DMS53 (cell line): ENCODE measurements at places on chromosomes 5 and 9.
A peak's percentile ranks its signal among the peaks of the same experiment; 100 is the strongest.

DNA sequence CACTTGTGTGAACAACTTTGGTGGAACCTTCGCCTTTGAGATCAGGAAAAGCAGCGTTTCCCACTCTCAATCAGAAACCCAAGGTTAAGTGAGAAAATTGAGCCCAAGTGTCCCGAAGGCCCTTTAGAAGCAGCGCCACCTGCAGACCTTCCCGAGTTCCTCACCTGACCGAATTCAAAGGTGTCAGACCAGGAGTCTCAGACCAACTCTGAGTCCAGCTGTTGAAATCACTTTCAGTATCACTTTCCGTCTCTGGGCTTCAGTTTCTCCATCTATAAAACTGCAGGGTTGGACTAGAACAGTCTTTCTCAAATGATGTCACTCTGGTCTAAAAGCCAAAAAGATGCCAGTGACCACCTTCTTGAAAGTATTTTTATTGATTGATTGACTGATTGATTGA lies 31.7 kb upstream of the GRHPR start:
- peak; percentile 80 for DNase-seq

DNA sequence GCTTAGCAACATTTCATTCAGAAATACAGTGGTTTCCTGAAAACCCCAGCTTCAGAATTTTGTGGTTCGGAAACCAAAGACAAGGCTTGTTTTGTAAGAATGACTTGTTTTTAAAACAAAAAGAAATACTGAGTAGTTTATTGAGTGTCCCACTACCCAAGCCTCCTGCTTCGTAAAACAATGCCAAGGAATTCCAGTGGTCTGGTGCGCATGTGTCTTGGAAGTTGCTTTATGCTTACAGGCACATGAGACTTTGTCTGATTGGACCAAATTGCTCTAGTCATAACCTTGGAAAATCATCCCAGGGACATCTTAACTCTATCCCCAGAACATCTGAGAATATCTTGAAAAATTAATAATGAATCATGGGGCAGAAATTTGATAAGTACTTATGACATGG lies 77.1 kb upstream of the FST start:
- DNase-seq: no peak

GRCh38 chr5:123696921-123697341 lies 185.0 kb downstream of the CSNK1G3 start:
- peak; percentile 22 for DNase-seq

DNA sequence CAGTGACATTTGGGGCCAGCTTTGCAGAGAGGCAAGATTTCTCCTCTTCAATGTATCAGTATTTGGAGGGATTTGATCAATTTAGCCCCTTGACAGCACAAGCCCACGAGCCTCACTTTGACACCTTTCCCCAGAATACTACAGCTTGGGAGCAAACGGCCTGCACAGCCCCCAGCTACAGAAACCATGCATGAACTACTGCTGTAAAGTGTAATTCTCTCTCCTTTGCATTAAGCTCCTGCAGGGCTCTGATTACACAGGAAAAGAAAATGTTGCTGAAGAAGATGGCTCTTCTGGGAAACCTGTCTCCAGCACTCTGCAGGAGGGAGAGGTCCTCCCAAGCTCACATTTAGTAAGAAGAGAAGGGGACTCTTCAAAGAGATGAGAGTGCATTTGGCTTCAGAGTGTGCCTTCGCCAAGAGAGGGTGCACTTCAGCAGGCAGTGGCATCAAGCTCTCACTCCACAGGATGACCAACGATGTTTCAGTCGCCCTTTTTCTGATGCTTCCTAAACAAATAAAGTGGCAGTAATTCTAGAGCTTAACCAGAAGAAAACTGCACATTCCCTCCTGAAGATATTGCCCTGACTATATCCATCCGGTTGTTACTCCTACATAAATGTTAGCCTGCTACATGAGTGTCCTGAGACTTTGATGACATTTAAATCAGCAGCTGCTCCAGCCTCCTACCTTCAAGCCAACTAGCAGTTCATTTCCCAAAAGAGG lies 272.2 kb downstream of the AUH start:
- peak; percentile 28 for DNase-seq

- DNase-seq: no peak
Measured at GRCh38 chr9:81508476-81508875, 180.9 kb downstream of the TLE1 start.

DNA sequence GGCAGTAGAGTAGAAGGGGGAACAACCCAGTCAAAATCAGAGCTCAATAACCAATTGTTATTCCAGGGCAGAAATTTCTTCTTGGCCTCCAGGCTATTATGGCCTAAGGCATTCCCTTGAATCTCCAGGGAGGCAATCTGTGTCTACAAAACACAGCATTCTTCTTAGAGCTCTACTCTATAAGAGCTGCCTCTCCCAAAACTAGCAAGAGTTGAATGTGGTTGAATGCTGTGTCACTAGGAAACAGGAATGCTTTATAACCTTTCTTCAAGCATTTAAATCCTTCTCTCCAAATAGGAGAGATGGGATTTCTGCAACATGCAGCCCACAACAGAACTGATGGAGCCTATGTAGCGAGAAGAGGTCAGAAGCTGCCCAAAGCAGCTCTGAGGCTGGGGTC lies 97.1 kb upstream of the APC start:
- no peak for DNase-seq

- DNase-seq: peak; percentile 4
Measured at GRCh38 chr9:36721846-36722588, 149.3 kb downstream of the MELK start.

DNA sequence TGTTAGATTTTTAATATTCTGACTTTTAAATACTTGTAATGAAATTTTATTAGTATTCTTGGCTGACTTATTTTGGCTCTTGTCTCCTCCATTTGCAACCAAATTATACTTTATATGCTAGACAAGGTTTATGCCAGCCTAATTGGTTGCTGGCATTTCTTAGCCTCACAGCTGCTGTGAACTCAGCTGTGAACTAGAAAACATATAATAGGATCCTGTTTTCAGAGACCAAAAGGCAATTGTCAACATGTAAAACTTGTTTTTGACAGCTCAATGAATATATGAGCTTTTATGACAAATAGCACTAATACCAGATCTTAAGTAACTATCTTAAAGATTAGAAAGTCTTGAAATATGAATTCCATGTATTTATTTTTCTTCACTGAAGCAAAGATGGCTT lies 25.9 kb downstream of the KIF2A start:
- no peak for DNase-seq

GRCh38 chr5:111765613-111766571 lies 8.9 kb upstream of the NREP start:
- no peak for DNase-seq

- no peak for DNase-seq
Measured at GRCh38 chr5:66637994-66638393, 41.8 kb downstream of the MAST4 start.

- no peak for DNase-seq
Measured at GRCh38 chr9:92749071-92749933, 15.3 kb downstream of the BICD2 start.

GRCh38 chr9:12785260-12785770 lies 10.5 kb downstream of the LURAP1L start:
- DNase-seq: peak; percentile 53

GRCh38 chr5:132230871-132231270 lies 3.2 kb upstream of the P4HA2 start:
- DNase-seq: no peak

GRCh38 chr5:31815376-31815775 lies 176.4 kb downstream of the PDZD2 start:
- DNase-seq: no peak

- no peak for DNase-seq
Measured at GRCh38 chr5:131000289-131000688, 164.8 kb downstream of the HINT1 start.

GRCh38 chr9:127090341-127090985 lies 32.0 kb downstream of the ANGPTL2 start:
- no peak for DNase-seq

DNA sequence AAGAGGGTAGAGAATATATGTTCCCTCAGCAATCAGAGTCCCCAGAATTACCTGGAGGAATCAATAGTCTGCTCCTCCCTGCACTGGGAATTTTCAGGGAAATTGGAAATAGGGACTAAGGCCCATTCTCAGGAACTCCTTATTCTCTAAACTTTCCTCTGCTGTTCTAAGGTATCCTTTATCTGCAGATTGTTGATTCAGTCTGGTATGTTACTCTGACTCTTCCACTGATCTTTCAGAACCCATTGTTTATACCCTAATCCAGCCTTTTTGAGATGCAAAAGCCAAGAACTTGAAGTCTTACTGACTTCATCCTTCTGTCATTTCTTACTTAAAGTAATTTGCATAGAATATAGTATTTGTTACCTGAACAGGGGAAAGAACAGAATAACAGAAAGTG lies 143.5 kb upstream of the PPP1R2B start:
- DNase-seq: no peak

DNA sequence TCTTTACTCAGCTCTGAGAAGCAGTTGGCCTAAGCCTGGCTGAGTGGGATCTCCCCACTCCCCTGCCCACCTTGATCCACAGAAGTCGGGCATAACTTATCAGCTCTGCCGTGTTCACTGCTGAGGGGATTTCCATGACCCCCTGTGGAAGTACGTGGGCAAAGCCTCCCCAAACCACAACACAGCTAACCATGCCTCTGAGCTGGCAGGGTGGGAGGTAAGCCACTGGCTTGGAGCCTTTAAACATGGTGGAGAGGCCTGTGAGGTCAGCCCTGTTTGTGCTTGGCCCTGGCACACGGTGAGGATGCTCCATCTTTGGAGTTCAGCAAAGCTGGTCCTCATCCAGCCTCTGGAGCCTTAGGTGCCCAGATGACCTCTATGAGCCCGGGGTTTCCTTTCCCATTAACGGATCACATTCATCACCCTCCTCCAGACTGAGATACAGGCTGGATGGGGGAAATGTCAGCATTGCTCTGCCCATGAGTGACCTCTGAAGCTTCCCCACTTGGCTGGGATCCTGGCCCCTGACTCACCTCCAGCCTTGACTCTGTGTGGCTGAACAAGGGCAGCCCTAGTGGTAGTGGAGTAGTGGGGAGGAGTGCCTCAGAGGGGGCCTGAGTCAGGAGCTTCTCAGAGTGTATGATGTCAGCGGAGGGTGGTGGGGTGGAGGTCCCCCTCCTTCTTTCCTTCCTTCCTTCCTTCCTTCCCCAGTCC lies 6.2 kb downstream of the PDLIM4 start:
- no peak for DNase-seq

DNA sequence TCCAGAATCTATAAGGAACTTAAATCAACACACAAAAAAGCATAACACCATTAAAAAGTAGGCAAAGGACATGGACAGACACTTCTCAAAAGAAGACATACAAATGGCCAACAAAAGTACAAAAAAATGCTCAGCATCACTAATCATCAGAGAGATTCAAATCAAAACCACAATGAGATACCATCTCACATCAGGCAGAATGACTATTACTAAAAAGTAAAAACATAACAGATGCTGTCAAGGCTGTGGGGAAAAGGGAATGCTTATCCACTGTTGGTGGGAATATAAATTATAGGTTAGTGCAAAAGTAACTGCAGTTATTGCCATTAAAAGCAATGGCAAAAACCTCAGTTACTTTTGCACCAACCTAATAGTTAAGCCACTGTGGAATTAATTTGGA lies 32.2 kb upstream of the SPATA31D4 start:
- no peak for DNase-seq

DNA sequence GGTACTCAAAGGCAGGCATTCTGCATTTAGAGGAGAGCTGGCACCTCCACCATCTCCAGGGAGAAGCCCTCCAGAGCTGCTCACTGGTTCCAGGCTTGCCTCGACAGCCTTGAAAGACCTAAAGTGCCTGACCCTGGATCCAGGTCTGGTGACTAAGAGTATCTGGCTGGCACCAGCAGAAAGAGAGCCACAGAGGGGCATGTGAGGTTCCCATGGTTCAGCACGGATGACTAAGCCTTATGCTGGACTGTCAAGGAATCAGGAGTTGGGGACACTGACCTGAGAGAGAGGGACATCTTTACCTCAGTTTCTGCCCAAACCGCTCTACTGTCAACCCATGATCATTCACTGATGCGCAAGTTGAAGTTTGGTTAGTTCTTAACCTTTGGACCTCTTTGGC lies 3.0 kb downstream of the ACTL7A start:
- DNase-seq: no peak
